Effector memory CD4-positive, alpha-beta T cell (primary cell): ENCODE measurements at places on chromosomes 4 and X.

DNA sequence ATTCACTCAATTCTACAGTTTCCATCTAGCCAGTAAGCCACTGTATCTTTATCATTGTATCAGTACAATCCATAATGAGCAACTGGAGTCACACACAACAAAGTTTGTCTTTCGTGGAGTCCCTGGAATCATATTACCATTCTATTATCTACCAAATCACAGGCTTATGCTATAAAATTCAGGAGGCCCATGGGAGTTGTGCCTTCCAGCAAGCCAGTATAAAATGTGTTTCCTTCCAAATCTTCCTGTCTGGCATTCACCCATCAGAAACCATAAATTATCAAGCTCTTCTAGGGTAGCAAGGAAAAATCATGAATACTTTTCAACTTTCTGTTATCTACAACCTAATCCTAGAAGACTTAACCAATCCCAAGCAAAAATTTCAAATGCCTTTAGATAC, 1383.3 kb upstream of the PCDH7 start:
- H3K4me1 ChIP-seq: no peaks in the 10 kb centered on the region
- H3K27ac ChIP-seq: no peak overlapping the region
- DNase-seq: no peak
- no peaks in the 10 kb centered on the region for H3K36me3 ChIP-seq
- no peaks in the 10 kb centered on the region for H3K27me3 ChIP-seq

GRCh38 chrX:111375747-111376146, 36.2 kb downstream of the DCX start:
- H3K27me3 ChIP-seq: no peaks in the 10 kb centered on the region
- H3K4me3 ChIP-seq: no peak overlapping the region
- no peak overlapping the region for H3K27ac ChIP-seq
- H3K36me3 ChIP-seq: no peaks in the 10 kb centered on the region
- H3K4me1 ChIP-seq: no peaks in the 10 kb centered on the region

DNA sequence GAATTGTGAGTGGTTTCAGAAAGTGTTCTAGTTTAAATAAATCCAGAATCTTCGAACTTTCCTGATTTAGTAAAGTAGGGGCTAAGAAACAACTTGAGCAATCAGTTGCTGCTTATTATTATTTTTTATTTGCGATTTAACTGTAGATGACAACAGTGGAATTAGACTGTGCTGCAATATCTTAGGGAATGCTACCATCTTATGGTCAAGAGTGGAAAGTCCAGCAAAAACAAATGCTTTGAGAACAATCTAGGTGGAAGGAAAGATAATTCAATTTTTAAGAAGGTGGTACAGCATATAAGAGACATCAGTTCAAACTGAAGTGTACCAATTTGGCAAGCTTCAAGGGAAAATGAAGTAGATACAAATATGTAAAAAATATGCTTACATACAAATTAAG, 73.3 kb downstream of the CYLC1 start:
- no peak for DNase-seq
- no peaks in the 10 kb centered on the region for H3K27me3 ChIP-seq
- H3K36me3 ChIP-seq: no peaks in the 10 kb centered on the region
- H3K4me3 ChIP-seq: no peak overlapping the region
- H3K27ac ChIP-seq: no peak overlapping the region

GRCh38 chrX:12685541-12685940, 105.7 kb upstream of the PRPS2 start:
- no peaks in the 10 kb centered on the region for H3K27me3 ChIP-seq
- H3K36me3 ChIP-seq: no peaks in the 10 kb centered on the region
- H3K4me3 ChIP-seq: no peak overlapping the region
- no peaks in the 10 kb centered on the region for H3K4me1 ChIP-seq
- no peak for DNase-seq

- H3K27me3 ChIP-seq: no peaks in the 10 kb centered on the region
- H3K4me1 ChIP-seq: peaks cover 12% of the 10 kb centered on the region
- peak overlapping the region; percentile 11 for H3K27ac ChIP-seq
- H3K36me3 ChIP-seq: no peaks in the 10 kb centered on the region
- no peak overlapping the region for H3K4me3 ChIP-seq
Observed at GRCh38 chr4:101039367-101039766, 308.0 kb downstream of the PPP3CA start.
